ENCODE measurements at places on chromosomes 7 and 10.

GRCh38 chr7:133912916-133913697, 214.0 kb upstream of the LRGUK start:
- DNase-seq, result no peak

- no peak for DNase-seq
Measured at GRCh38 chr10:109886781-109887140, 36.5 kb downstream of the XPNPEP1 start.

- DNase-seq, result no peak
Measured at GRCh38 chr10:24556750-24557742, 166.6 kb downstream of the ARHGAP21 start.

DNA sequence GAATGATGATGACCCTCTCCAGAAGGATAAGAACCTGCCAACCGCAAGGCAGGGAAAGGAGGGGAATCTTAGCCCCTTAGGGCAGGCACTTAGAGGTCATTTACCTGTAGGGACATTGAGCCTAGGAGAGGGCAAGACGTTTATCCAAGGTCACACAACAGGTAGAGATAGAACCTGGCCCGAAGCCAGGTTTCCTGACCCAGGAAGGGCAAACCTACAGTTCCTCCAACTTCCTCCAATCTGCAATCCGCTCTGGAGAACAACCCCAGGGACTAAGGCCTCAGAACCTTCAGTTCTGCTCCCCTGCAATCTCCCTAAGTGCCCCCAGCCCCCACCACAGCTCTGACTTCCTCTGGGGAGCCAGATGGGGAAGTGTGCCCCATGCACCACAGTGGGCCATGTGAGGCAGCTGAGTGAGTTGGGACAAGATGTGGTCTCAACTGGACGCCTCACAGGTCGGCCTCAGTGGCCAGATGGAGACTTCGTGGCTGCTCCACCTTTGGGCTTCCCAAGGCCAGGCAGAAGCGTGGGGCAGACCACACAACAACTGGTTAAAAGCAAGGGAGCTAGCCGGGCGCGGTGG, 1.4 kb upstream of the PSAP start:
- DNase-seq, result no peak

DNA sequence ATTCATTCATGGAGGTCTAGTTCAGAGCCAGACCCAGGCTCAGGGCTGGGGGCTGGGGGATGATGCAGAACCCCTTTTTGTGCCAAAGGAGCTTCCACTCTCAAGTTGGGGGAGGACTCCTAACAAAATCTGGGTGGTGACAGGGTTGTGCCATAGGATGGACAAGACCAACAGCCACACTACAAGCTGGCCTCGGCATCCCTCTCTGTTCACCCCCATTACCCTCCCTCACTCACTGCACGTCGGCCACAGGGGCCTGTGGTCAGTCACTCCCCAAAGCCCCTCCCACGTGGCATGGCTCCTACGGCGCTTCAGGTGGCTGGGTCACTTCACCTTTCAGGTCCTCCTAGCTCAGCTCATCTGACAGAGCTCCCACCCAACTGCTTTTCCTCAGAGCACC, 348.7 kb upstream of the ZMIZ1 start:
- no peak for DNase-seq

DNA sequence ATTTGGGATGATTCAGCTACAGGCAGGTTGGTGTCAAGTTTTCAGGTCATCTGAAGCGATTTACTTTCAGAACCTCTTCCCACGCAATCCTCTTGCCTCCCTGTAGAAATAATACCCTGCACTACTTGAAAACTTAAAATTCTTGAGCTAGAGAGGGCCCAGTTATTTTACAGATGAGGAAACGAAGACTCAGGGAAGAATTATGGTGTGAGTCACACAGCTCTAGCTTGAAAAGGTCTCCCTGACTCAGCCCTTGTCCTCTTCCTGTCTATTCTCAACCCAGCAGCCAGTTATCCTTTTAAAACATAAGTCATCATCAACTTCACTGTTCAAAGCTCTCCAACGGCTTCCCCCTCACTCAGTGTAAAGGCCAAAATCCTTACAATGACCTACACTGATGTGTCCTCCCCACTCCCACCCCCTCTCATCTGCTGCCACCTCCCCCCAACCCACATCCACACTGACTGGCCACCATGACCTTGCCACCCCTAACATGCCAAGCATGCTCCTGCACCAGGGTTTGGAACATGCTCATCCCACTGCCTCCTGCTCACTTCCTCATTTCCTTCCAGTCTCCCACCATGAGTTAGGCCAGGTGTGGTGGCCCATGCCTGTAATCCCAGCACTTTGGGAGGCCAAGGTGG, 3.4 kb downstream of the DNMBP start:
- no peak for DNase-seq

- DNase-seq, result no peak
Measured at GRCh38 chr7:119999738-120000475, 273.1 kb upstream of the KCND2 start.

DNA sequence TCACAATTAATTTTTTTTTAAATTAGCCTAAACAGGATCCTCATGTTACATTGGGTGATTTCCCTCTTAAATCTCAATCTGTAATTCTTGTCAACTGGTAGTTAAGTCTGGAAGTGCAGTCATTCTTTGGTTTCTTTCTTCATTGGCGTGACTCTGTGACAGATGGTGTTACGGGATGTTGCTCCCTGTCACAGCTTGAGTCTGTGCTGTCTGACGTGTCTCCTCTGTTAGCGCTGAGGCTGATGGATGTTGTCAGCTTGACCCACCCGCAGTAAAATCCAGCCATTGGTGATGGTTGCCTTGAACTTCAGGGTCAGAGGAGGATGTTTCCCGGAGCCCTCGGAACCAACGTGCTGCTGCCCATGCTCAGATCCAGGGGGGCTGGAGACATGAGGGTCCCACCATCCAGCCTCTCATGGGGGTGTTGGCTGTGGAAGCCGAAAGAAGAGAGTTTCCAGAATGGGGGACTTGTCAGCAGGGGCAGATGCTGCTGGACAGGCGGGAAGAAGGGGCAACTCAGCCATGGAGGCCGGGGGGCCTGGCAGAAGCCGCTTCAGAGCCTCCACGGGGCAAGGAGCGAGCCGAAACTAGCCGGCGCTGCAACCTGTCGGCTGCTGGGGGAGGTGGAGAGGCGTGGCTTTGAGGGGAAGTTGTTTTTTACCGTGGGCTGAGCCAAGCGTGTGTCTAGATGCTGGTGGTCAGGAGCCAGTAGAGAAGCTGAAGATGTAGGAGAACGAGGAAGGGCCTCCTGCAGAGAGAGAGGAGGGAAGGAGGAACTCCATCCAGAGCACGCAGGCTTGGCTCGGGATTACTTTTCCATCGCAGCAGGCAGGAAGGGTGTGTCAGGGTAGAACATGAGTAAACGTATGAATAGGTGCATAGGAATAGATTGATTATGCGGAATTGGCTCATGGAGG, 3.5 kb downstream of the SUN1 start:
- no peak for DNase-seq

DNA sequence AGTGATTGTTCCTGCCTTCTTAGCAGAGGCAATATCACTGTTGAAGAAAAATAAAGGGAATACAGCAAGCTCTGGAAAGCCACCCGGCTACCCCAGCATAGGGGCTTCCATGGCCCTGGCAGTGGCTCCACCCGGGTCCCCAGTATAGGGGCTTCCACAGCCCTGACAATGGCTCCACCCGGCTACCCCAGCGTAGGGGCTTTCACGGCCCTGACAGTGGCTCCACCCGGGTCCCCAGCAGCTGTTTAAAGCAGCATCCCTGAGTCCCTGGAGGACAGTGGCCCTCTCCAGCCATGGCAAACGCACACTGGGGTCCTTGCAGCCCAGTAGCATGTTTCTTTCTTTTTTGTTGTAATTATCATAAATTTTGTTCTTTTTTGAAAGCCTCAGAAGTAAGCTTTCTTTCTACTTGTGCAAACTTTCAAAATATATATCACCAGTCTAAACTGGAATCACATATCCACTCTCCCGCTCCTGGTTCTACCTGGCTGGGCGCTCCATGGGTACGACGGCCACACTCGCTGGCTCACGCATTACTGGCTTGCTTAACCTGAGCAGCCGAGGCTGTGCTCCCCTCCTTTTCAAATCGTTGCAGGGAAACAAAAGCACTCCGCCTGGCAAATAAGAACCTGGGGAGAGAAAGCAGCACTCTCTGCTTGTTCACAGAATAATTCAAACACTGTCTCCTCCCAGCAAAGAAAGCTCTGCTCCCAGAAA, 62.1 kb downstream of the TCERG1L start:
- no peak for DNase-seq

DNA sequence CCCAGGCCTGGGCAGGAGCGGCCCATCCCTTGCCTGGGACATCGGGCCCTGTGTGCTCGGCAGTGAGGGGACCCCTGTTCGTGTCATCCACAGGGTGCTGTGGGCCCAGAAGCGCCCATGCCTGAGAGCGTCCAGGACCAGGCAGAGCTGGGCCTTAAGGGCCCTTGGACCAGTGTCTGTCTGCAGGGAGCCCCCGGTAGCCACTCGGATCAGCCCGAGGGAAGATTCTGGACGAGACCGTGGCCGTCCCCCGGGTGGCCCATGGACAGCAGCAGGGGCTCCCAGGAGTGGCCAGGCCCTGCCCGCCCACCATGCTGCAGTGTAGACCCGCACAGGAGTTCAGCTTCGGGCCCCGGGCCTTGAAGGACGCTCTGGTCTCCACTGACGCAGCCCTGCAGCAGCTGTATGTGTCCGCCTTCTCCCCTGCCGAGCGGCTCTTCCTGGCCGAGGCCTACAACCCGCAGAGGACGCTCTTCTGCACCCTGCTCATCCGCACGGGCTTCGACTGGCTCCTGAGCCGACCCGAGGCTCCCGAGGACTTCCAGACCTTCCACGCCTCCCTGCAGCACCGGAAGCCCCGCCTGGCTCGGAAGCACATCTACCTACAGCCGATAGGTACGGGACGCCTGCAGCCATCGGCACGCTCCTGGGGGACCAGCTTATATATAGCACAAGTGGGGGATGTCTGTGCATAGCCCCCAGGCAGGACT, 12.3 kb downstream of the AMZ1 start:
- no peak for DNase-seq

- DNase-seq, result no peak
Measured at GRCh38 chr7:897771-898376, 21.5 kb downstream of the GET4 start.

DNA sequence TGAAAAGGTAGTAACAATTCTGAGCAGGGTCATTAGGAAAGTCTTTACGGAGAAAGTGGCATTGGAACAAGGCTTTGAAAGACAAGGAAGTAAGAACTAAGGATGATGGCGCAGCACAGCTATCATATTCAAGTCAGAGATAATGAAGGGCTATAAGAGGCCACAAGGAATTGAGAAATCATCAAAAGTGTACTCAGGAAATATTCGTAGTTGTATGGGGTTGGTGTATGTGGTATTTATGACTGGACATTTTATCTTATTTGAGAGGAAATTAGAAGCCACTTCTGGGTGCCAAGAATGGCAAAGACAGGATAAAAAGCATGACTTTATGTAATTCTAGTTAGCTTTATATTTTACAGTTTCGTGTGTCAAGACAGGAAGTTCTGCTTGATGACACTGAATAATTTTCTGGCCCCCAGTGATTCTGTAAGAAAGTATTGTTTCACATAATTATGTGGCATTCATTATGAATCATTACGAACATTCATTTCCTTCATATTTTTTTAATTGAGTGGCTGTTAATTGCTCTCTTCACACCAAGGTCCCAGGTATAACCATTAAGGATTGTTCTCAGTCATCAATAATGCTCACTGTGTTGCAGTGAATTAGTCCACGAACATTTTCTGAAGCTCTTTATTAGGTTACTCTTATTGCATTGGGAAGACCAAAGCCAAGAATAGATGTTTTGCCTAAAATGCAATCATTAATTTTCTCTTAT, 244.3 kb downstream of the PHF14 start:
- DNase-seq, result no peak

DNA sequence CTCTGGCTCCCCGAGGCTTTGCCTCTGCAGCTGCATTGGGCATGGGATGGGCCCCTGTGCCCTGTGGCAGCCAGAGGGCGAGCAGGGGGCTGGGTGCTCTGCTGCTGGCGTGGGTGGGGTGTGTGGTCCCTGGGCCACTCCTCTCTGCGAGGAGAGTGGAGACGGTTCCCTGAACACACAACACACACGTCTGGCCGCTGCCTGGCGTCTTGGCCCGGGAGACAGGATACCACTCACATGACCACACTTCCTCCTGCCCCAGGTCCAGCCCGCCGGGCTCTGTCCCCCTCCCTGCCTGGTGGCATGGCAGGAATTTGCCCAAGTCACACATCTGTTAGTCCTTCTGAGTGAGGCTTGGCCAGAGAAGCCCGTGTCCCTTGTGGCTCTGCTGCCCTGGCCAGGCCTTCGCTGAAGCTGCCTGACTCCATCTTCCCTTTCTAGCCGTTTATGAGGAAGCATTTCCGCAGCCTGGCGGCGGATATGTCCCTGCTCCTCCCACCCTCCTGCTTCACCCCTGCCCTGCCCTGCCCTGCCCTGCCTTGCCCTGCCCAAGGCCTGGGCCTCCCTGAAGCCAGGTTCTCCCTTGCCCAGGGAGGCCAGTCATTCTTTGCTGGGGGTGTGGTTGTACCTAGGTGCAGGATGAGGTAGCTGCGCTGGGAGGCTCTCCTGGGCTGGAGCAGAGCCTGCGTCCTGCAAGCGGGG, 3.0 kb downstream of the BRI3 start:
- no peak for DNase-seq

- DNase-seq, result no peak
Measured at GRCh38 chr10:122265896-122266295, 5.2 kb upstream of the BTBD16 start.

DNA sequence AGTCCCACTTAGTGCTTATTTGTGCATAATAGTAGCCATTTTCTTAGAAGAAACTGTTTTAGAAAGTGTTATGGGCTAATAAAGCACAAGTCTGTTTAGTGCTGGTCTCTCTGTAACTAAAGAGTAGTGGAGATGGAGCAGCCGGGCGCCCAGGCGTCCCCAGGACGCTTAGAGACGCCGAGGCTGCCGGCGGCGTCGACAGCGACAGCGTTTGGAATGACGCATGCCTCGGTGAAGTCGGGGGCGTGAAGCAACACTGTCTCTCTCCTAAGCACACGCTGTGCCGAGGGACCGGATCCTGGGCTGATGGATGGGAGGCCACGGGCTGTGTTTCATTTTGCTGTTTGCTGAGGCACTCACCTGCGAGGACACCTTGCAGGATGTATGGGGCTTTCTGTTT, 588.6 kb upstream of the FOXK1 start:
- no peak for DNase-seq

- DNase-seq, result no peak
Measured at GRCh38 chr7:29177963-29178600, 16.5 kb upstream of the CHN2 start.

DNA sequence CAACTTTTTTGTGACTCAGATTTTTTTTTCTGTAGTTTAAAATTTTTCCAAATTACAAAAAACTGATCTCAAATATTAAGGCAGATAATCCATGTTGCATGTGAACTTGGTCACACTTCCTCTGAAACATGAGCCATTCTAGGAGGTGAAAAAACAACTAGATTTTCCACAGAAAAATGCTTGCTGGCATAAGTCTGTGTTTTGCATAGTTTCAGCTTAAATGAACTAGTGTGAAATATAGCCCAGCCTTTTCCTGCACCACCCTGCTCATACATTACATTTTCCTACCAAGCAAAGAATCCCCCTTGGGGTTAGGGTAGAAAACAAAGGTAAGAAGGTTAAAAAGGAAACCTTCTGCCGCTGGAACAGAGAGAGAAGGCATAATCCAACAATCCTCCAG, 48.2 kb downstream of the SLC25A13 start:
- no peak for DNase-seq

GRCh38 chr10:88931548-88931947, 21.0 kb downstream of the ACTA2 start:
- no peak for DNase-seq
